Pulmonary artery endothelial cell (primary cell): ENCODE measurements at places on chromosomes 1 and 21. TPM values are rescaled to one million over a fixed set of nuclear protein-coding genes. Genes with fewer than 3 reads are reported as not detected.

DNA sequence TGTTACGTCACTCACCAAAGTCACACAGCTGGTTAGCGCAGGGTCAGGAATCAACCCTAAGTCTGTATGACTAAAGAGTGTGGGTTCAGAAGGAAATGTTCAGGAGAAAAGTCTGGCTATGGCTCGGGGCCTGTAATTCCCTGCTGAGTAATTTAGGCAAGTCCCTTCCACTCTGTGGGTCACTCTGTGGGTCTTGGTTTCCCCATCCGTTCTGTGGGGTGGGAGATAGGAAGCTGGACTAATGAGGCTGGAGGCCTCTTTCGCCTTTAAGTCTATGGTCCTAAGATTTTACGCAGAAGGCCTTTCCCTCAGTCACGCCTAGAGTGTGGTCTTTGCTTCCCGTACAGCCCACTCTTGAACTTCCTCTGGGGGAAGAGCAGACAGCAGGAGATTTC lies 14.3 kb upstream of the MED18 start:
- DNase-seq: no peak

The CHODL gene
- 0.07 TPM in 1 of 2 replicates, not detected in the other for total RNA-seq

DNA sequence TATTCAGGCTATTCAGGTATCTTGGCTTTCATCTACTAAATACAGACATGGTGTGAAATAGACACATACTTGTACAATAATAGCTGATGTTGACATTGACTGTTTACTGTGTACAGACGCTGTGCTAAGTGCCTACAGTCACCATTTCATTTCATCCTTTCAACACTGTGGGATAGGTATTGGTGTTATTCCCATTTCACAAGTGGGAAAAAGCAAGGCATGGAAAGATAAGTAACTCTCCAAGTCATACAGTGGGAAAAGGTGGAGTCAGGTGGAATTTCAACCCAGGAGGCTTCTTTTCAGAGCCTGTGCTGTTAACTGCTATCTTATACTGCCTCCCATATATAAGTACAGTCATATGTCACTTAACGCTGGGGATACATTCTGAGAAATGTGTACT lies 49.6 kb upstream of the ATP1A1 start:
- no peak for DNase-seq

DNA sequence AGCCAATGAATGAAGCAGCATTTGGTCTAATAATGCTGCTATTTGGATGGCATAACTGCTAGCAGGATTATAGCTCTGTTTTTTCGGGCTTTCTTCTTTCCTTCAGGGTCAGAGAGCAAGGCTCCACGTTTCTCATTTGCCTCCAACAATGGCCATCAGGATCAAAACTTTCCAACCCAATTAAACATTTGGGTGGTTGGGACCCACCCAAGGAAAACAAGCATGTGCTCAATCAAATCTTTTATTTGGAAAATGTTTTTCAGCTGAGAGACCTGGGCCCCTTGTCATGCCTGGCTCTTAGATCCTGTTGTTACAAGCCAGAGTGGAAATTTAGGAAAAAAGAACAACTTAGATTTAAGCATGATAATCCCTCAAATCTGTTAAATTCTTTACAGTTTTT lies 373.1 kb upstream of the USP24 start:
- no peak for DNase-seq

The NR5A2 gene
- total RNA-seq: 2.6 and 21.5 TPM in 2 replicates

GRCh38 chr1:181504399-181504842 lies 21.1 kb downstream of the CACNA1E start:
- no peak for DNase-seq

DNA sequence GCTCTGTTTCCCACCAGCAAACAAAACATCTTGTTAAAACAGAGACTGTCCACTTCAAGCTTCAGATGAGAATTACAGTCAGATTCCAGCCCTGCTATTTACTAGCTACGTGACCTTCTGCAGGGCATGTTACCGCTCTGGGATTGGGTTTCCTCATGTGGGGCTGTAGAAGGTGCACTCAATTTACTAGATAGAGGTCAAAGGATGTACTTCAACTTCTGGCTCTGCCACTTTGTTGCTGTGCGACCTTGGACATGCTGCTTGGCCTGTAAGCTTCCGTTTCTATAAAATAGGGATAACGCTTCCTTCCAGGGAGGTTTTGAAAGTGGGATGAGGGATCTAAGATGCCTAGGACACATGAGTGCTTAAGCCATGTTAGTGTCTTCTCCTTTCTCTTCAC lies 46.0 kb upstream of the LRIG2 start:
- no peak for DNase-seq

GRCh38 chr1:188827400-188827799 lies 1650.3 kb downstream of the BRINP3 start:
- DNase-seq: no peak

The ERG gene
- 58.9 and 61.4 TPM in 2 replicates for total RNA-seq

DNA sequence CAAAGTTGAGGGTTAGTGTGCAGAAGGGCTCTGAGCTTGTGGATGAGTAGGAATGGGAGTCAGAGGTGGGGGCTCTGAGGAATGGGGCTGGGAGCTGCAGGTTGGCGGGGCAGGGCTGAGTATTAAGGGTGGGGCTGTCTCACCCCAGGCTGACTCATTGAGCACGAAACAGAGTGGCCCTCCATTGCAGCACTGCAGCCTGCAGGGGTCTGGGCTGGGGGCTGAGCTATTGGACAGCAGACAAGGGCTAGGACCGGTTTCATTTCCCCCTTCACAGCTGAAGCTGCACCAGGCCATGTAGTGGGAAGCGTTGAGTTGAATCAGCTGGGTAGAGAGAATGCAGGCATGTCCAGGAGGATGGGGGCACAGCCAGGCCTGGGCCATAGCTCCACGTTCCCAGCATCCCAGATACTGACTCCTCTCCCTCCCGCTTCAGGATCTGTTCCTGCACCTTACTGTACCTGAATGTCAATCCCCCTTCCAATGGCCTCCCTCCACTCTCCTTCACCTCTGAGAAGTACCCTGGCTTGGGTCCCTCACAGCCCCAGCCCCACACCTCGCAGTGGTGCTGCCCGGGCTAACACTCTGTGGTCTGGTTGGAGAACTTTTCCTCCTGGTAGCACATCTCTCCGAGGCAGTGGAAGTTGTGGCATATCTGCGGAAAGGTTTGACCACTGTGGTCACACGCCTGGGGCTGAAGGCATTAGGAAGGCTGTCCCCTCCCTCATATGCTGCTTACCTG lies 4.4 kb upstream of the INPP5B start:
- DNase-seq: no peak

DNA sequence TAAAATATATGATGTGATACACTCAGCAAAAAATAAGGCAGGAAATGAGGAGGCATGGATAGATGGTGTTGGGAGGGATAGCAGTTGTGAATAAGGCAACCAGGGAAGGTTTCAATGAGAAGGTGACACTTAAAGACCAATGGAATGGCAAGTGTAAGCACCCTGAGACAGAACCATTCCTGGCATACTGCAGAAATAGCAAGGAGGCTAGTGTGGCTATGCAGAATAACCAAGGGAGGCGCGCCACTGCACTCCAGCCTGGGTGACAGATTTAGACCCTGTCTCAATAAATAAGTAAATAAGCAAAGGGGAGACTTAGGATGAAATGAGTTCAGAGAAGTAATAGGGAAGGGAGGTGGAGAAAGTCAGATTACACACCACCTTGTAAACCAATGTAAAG lies 113.9 kb downstream of the TOMM20 start:
- no peak for DNase-seq

The GRIK1 gene
- not detected in 2 replicates for total RNA-seq

DNA sequence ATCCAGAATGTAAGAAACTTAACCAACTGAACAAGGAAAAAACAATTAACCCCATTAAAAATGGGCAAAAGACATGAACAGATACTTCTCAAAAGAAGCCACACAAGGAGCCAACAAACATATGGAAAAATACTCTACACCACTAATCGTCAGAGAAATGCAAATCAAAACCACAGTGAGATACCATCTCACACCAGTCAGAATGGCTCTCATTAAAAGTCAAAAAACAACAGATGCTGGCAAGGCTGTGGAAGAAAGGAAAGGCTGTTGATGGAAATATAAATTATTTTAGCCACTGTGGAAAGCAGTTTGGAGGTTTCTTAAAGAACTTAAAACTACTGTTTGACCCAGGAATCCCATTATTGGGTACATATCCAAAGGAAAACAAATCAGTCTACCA lies 51.2 kb downstream of the RGS4 start:
- no peak for DNase-seq

DNA sequence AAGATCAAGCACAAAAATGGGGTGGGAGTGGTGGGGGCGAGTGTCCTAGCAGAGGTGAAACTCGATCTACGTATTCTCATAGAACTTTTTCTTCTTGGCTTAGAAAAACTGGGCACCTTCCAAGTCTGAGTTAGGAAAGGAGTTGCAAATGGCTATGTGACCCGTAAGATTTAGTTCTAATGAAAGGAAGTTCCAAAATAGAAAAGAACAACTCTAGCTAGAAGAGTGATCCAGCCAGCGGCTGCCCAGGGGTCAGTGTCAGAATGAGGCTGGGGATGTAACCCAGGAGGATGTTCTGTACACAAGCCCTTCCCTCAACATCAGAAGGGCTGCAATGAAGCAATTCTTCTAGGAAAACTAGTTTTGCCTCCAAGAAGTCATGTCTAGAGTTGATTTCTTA lies 5.2 kb downstream of the MTARC1 start:
- DNase-seq: no peak
